Aorta (tissue), 5 donors: ENCODE measurements at places on chromosomes 13 and 19. TPM values are rescaled to one million over a fixed set of nuclear protein-coding genes. Genes with fewer than 3 reads are reported as not detected.

CYP2A6 gene
- not detected for total RNA-seq

CBY2 gene
- total RNA-seq: not detected

SSC5D gene
- total RNA-seq: 64.1 TPM

DNA sequence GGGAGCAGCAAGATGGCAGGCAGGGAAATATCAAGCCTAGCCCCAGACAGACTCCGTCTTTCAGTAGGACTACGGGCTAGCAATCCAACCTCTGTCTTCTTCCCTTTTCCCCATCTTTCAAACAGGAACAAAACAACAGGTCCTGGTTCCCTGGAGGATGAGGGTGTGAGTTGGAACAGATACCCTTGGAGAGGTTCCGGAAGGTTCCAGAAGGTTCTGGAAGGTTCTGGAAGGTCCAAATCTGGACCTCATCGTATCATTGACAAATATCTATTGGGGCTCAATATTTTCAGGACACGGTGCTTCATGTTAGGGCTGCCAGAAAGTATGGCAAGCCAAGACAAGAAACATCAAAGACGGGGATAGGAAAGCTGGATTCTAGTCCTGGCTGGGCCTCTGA, 28.5 kb upstream of the FEM1A start:
- no peak overlapping the region for H3K4me3 ChIP-seq
- H3K27ac ChIP-seq: no peak overlapping the region
- H3K4me1 ChIP-seq: no peaks in the 10 kb centered on the region
- H3K27me3 ChIP-seq: no peaks in the 10 kb centered on the region
- no peak for DNase-seq
- H3K36me3 ChIP-seq: no peaks in the 10 kb centered on the region

GRCh38 chr19:5587661-5588060, 19.9 kb upstream of the TINCR start:
- H3K27ac ChIP-seq: no peak overlapping the region
- DNase-seq: peak; percentile 75
- H3K4me1 ChIP-seq: no peaks in the 10 kb centered on the region
- no peak overlapping the region for H3K4me3 ChIP-seq
- H3K36me3 ChIP-seq: peaks cover 7% of the 10 kb centered on the region
- H3K27me3 ChIP-seq: no peaks in the 10 kb centered on the region
